DMS153 (cell line): ENCODE measurements at places on chromosomes 5 and 9.

- no peak for DNase-seq
Observed at GRCh38 chr9:120442308-120442995, 137.5 kb downstream of the CDK5RAP2 start.

GRCh38 chr5:150461231-150461630 lies 11.7 kb upstream of the RPS14 start:
- peak; percentile 30 for DNase-seq

- no peak for DNase-seq
Observed at GRCh38 chr5:135631391-135631790, 52.6 kb upstream of the CXCL14 start.

DNA sequence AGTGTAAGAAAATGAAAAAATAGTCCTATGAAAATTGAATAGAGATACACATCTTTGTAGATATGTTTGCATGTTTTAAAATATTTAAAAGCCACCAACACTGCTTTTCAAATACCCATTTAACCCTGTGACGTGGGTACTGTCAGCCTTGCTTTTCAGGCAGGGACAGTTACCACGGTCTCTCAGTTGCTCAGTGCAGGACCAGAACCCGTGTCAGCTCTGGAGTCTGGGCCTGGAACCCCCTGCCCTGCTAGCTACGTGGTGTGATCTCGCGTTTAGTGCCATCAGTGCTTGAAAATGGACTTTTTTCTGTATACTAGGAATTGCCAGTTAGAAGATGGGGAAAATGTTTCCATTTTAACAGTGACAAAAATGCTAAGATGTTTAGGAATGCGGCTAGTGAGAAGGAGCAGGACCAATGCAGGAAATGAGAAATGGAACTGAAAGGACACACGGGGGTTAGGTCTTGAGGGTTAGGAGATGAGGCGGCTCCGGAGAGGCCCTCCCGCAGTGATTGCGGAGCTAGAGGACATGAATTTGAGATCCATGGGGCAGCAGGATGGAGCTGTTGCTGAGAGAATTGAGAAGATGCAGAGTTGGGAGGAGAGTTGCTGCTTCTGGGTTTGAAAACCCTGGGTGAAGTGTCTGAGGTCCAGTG lies 13.7 kb downstream of the RNU6ATAC start:
- no peak for DNase-seq

DNA sequence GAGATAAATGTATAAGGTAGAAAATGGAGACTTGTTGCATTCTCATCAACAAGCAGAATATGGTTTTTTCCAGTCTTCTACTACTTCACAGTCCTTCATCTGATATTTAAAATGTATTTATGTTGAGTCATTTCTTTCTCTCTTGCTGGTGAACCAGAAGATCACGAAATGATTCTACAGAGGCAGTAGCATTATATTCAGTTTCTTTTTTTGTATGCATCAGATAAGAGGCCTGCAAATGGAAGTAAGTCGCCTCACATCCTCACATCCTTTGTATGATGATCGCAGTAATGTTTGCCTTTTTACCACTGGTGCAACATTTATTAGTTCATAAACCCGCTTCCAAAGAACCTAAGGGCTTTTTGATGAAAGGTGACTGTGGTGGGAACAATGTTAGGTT lies 22.1 kb upstream of the IL13 start:
- no peak for DNase-seq

GRCh38 chr5:117652036-117652957 lies 1077.7 kb upstream of the SEMA6A start:
- no peak for DNase-seq

DNA sequence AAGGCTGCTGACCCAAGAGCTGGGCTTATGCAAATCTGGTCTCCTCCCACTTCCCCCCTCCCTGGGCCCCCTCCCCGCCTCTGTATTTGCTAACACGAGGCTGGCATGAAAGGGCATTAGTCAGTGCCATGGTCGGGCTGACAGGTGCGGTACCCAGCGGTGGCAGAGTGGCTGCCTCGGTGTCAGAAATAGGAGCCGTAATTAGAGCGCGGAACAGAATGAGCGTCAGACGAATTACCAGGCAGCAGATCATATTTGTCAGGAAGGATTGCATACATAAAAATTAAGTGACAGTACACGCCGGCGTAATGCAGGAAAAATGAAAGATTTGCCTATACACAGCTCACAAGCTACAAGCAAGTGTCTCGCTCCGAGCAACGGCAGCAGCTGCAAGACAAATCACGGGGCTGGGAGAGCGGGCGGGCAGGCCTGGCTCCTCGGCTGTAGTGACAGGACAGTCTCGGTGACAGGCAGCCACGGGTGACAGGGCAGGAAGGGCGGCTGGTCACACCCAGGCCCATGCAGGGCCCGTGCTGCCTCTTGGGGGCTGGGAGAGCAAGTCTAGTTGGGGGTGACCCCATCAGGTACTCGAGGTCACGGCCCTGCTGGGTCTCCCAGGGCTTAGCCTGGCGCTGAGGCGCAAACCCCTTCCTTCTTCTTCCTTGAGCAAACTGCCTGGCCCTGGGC lies 72.4 kb downstream of the NEK6 start:
- DNase-seq: peak; percentile 34

DNA sequence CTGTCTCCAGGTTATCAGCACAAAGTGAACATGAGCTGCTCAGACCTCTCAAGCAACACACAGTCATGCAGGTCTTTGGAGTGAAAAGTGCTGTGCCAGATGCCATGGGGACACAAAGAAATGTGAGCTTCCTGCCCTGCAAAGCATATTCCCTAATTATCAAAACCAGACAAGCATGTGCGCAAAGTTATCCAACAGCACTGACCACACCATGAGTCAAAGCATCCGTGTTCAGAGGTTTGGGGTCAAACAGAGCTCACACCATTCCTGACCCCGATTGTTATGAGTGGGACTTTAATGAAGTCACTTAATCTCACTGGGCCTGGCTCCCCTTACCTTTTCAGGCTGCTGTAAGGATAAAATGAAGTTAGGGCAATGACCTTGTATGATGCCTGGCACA lies 138.5 kb downstream of the SLIT3 start:
- no peak for DNase-seq

GRCh38 chr5:138490648-138491283 lies 25.5 kb downstream of the EGR1 start:
- no peak for DNase-seq

GRCh38 chr5:156128026-156128425 lies 198.9 kb upstream of the SGCD start:
- no peak for DNase-seq

GRCh38 chr9:132752877-132753592 lies 82.8 kb downstream of the GTF3C4 start:
- DNase-seq: no peak

- DNase-seq: no peak
Observed at GRCh38 chr9:132761602-132762001, 91.3 kb downstream of the GTF3C4 start.

DNA sequence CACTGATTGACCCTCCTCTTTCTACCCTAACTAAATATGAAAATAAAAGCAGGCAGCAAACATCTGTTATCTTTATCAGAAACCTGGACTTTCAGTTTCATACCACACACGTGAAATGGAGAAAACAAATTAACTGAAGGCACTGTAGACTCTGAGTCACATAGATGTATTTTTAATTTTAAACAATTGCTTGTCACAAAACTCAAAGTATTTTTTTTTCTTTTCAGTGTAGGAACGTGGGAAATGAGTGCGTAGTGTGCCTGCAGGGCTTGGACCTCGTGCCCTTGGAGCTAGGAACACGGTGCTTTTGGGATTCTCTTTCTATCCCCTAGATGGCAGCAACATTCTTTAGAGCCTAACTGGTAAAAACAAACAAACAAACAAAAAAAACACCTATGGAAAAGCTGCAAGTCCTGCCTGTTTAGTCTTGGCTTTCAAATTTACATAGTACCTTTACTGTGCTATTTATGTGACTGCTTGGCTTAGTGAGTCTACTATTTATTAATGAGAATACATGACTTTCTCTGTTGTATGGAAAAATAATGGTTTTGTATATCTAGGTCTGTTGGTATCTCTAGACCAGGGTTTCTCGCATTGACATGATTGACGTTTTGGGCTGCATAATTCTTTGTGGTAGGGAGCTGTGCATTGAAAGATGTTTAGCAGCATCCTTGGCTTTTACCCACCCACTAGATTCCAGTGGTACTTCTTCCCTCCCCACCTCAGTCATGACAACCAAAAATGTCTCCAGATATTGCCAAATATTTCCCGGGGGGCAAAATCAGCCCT lies 16.8 kb upstream of the ACTBL2 start:
- DNase-seq: no peak

DNA sequence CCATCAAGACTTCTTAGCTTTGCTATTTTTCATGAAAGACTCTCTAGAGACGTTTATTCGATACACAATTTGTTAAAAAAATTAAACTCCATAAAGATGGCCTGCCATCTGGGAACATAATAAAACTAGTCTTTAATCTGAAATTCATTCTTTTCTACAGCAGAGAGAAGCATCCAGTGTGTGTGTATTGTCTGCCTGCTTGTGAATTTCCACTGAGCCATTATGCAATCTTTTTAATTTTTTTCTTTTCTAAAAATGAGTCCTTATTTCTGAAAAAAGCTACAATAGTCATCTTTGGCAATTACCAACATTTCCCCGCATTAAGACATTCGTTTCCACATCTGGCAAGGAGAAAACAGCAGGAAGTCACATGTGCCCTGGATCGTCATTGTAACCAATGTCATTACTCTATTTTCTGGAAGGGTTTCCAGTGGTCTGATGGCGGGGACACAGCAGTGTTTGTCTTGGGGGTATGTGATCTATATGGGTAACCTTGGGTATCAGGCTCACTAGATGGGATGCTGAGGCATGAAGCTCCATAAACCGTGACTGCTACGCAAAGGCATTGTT lies 263.1 kb downstream of the MSX2 start:
- DNase-seq: no peak

DNA sequence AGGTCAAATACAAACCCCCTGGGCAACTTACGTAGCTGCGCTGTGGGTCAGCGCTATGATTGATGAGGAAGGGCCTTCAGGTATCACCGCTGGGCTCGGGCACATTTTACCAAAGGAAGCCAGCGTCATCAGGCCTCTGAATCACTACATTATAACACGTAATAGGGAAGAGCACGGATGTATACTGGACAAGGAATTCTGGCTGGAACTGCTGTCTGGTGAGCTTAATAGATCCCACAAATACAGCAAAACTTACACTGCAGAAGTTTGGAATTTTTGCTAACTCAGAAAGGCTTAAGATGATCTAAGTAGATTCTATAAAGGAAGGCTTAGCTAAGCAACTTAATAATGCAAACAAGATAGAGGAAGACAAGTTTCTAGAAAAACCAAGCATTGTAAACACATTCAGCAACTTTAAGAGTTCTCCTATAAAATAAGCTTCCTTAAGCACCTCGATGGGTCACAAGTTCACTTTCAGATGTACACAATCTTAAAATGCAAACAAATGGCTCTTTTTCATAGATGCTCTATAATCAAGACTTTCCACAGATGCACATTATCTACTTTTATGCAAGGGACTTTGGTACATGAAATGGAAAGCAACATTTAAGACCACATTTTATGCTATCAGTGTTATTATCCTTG lies 360.1 kb upstream of the PANK3 start:
- DNase-seq: no peak

DNA sequence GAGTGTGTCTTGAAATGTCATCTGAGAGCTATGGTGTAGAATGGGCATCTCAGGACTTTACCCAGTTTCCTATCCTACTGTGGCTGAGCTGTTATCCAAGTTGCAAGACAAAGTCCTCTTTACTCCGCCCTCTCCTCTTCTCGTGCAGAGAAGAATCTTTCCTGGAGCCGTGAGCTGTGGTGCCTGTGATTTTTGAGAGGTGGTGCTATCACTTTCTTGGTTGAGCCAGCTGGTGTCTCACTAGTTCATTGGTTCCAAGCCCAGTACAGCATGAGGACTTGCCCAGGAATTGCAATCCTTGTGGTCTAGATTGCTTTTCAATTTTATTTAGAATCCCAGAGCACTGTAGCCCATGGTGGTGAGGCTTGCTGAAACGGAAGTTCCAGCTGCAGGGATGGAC lies 2300.3 kb downstream of the MAT2B start:
- no peak for DNase-seq

GRCh38 chr9:100432736-100433135 lies 5.8 kb downstream of the MSANTD3 start:
- DNase-seq: no peak

DNA sequence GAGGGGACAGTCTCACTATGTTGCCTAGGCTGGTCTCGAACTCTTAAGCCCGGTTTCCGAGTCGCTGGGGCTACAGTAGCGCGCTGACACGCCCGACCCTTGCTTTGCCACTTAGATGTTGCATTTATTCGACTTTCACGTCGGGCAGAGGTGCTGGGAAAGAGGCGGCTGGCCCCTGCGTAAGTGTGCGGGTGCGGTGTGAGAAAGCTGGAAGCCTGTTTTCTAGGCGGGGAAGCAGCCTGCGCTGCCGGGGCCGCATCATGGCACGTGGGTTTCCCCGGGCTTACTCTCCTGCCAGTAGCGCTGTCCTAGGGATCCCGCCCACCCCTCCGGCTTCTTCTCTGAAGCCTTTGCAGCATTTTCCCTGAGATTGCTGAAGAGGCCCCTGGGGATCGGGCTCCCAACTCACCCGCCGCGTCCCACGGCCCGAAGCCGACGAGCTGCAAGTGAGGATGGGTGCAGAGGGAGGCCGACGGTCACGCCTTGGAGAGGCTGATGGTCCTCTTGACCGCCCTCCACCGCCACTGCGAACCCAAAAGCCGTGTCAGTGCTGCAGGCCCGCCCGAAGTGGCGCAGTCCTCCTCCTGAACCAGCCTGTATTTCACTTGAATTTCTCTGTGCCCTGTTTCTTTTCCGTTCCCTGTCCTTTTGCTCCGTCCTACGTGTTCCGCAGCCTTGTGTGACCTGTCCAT lies 5.8 kb upstream of the TRIM41 start:
- no peak for DNase-seq

DNA sequence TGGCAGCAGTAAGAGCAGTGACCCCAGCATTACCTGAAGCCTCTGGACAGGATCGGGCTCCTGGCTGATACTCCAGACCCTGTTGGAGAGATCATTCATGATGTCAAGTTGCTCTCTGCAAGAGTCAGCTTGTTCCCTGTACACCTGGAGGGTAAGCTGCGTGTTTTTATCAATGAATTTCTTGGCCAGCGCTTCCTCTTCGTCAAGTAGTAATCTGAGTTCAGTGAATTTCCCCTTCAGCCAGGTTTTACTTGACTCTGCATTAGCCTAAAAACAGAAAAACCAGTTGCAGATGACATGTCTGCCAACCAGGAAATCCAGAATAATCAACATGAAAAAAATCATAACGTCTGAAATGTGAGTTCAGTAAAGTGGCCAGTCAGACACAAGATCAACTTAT lies 19.1 kb downstream of the TRIM14 start:
- peak; percentile 50 for DNase-seq

- DNase-seq: no peak
Observed at GRCh38 chr5:172866802-172867748, 33.0 kb downstream of the ERGIC1 start.

DNA sequence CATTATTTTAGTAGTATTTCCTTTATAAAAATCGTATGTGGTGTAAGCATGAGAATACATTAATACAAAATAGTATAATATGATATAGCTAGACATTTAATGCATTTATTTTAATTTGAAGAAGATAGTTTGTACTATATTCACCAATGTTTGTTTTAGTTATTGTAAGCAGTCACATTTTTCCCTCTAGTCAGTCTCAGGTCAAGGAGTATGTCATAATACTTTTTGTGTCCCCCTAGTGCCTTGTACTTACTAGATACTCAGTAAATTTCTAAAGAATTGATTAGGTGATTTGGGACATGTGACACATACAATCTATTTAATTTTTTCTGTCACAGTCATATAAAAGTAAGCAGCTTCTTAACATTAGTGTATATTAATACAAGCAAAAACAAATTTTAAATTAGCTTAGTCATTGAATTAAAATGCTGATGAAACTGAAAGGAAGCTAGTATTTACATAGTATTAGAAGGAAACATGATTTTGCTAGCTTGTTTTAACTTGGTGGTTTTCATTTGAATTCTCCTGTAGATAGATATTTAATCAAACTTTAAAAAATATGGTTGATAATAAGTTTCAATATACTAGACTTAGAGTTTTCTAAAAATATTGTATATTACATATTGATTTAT lies 242.2 kb downstream of the FER start:
- DNase-seq: no peak
